PC-9 (cell line): ENCODE measurements at places on chromosomes 11 and 22. TPM values are rescaled to one million over a fixed set of nuclear protein-coding genes. Genes with fewer than 3 reads are reported as not detected.

- DNase-seq = no peak
These were observed 59.2 kb upstream of the CLPB start for GRCh38 chr11:72493426-72494108.

- DNase-seq = no peak
These were observed 40.4 kb downstream of the ETS1 start for GRCh38 chr11:128546916-128547315.

DNA sequence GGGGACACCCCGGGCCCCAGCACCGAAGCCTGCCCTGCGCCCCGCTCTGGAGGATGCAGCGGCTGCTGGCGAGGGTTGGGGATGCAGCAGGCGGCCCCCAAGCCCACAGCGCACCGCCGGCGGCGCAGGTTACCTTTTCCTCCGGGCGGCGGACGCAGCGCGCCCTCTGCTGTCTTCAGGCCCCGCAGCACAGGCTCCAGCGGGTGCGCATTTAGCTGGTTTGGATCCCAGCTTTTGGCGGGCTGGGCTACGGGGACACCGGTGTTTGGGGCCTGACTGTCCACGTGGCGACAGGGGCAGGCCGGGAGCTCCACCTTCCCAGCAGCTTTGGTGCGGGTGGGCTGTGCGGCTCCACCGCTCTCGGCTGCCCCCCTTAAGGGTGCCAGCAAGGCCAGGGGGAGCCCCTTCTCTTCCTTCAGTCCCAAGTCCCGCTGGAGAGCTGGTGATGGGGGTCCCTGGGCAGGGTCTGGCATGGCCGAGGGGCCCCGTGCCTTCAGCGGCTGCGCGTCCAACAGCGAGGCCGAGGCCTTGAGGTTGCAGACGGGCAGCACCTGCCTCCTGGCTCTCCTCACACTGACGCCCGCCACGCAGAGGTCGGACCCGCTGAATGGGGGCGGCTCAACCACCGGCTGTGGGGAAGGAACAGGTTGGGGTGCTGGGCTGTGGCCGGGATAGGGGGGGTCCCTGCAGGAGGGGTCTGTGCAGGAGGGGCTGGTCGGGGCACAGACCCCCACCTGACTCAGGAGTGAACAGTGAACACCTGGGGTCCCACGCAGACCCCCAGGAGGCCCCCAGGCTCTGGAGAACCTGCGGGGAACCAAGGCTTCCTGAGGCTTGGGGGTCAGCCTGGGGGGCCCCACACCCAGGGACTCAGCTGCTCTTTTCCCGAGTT is 18.0 kb upstream of the IL17REL start:
- peak; percentile 84 for DNase-seq

DNA sequence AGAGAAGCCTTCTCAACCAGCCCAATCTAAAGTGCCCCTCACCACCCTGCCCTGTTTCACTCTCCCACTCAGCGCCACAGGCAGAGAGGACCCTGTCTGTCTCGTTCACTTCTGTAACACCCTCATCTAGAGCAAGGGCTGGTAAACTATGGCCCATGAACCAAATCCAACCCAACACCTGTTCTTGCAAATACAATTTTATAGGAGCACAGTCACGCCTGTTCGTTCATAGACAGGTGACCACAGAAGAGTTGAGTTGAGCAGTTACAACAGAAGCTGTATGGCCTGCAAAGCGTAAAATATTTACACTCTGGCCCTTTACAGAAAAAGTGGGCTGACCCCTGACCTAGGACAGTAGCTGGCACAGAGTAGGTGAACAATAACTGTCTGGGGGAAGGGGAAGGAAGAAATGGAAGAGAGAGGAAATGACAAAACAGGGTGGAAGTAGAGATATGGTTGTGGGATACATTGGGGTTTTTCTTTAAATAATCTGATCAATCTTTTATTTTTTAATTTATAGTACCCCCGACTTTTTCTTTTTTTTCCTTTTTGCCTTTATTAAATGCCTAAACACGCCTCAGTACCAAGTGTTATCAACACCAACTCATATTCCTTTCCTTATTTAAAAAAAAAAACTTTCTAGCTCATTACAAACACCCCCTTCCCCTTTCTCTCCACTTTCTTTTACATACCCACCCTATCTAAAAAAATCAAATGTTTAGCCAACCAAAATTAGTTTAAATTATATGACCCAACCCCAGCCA is 20.9 kb downstream of the SERPIND1 start:
- DNase-seq = no peak

GRCh38 chr22:44935724-44936123 is 74.1 kb downstream of the PHF21B start:
- no peak for DNase-seq

- no peak for DNase-seq
These were observed 453 bp upstream of the MAFF start for GRCh38 chr22:38201371-38201710.

DNA sequence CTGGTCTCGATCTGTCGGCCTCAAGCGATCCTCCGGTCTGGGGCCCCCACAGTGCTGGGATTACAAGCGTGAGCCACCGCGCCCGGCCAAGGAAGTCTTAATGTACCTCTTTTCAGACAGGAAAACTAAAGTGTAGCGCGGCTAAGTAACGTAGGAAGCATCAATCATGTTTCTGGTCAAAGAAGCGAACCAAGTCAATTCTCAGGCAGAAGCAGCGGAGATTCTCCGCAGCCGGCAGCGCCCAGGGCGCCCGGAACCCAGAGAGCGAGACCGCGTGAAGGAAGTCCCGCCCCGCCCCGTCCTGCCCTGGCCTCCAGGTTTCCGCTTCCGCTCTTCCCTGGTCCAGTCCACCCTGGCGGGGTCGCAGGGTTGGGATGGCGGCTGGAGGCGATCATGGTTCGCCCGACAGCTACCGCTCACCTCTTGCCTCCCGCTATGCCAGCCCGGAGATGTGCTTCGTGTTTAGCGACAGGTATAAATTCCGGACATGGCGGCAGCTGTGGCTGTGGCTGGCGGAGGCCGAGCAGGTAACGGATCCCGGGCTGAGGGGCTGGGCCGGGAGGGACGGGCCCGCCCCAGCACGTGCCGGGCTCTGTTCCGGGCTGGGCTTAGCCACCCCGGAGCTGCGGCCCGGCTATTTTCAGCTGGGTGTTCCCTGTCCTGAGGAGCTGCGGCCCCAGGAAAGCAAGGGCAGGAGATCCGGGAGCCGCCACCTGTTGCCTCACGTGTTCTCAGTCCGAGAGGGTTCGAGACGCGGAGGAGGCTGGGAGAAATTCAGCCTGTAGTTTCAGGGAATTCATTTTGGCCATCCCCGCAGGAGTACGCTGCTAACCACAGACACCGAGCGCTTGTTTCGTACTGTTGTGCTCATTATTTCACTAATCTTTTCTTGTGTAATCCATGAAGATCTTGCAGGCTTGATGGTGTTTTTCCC is at the start of gene ADSL:
ADSL (plus strand) TSS at position 316 of the 934 bp plus-strand sequence; CDS start at position 375, 59 bp downstream.
- peak; percentile 84 for DNase-seq

DNA sequence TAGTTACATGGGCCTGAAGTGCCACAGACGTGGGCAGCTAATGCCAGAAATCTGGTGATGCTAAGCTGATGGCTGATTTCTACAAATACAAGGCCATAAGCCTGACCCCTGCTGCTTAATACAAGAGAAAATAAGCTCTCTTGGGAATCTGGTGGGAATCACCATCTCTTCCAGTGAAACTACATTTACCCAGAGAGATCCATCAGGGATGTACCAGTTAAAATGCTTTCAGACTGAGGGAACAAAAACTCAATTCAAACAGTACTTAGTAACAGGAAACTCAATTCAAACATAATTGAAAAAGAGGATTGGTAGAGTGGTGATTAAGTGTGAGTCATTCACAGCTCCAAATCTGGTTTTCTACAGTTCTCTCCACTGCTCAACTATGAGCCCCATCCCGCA is 1.7 kb upstream of the CAVIN3 start:
- DNase-seq = peak; percentile 40

The MMP1 gene
- total RNA-seq = 0.35 TPM in 1 of 2 replicates, not detected in the other

The C11orf91 gene
- 0.90 TPM in 1 of 2 replicates, not detected in the other for total RNA-seq

GRCh38 chr11:69164824-69165223 is 9.1 kb downstream of the SMIM38 start:
- no peak for DNase-seq

- DNase-seq = peak; percentile 46
These were observed 17.2 kb downstream of the POLR3H start for GRCh38 chr22:41526830-41527799.
